ENCODE measurements at places on chromosomes 3 and 15.

GRCh38 chr15:100314809-100315400, 26.9 kb downstream of the ADAMTS17 start:
- DNase-seq: no peak

DNA sequence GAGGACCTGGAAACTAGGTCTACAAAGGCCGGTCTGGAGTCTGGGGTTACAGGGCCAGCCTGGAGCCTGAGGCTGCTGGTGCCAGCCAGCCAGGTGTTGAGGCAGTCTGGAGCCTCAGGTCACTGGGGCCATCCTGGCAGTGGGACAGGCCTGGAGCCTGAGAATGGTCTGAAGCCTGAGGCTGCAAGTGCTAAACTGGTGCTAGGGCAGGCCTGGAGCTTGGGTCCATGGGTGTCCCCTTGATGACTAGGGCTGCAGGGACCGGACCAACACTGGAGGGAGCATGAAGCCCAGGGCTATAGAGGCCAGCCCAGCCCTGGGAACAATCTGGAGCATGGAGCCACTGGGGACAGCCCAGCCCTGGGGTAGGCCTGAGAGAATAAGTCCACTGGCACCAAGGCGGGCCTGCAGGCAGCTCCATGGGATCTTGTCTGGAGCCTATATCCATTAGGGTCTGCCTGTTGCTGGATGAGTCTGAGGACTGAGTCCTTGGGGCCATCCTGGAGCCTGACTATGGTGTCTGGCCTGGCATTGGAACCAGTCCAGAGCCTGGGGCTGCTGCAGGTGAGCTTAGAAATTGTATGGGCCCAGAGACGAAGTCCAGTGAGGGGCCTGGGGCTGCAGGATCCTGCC, 101.9 kb downstream of the GLDN start:
- DNase-seq: no peak

DNA sequence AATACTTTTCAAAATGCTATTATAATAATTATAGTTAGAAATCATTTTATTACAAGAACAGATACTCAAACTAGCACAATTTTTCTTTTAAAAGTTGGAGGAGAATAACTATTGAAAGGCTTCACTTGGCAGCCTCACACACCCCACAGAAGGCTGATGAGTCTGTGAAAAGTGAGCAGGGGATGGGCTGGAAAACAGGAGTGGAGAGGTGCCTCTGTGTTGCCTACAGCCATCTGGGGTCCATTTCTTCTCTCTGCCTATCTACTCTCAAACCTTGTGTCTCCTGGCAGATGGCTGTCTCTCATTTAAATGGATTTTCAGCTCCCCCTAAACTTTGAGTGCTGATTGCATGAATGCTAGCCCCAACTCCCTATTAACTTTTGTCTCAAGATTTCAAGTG, 230.8 kb downstream of the CLSTN2 start:
- no peak for DNase-seq

DNA sequence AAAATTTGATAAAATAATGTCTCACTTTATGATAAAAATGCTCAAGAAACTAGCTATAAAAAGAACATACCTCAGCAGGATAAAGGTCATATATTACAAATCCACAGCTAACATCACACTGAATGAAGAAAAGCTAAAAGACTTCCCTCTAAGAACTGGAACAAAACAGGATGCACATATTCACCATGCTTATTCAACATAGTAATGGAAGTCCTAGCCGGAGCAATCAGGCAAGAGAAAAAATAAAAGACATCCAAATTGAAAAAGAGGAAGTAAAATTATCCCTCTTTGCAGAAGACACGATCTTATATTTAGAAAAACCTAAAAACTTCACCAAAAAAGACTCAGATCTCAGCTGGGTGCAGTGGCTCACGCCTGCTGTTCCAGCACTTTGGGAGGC, 34.0 kb downstream of the SENP7 start:
- no peak for DNase-seq

GRCh38 chr15:101014921-101015841, 96.0 kb downstream of the LRRK1 start:
- DNase-seq: peak; percentile 51

- DNase-seq: no peak
These were observed 200.7 kb upstream of the TTC14 start for GRCh38 chr3:180401226-180401625.

DNA sequence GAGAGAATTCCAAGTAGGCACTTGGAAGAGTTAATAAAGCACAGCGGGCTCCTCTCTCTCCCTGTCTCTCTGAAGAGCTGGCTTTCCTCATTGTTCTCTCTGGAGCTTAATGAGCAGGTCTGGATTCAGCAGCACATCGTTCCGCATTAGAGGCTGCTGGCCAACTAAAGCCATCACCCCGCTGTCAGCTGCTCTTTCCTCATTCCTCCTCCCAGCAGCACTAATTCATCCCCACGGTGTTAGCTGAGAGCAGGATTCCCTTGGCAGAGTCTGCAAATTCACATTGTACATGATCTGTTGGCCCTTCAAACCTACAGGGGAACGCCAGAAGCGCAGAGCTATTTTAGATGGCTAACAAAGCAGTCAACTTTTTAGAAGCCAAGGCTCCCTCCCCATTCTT, 44.2 kb downstream of the SGO1 start:
- no peak for DNase-seq

DNA sequence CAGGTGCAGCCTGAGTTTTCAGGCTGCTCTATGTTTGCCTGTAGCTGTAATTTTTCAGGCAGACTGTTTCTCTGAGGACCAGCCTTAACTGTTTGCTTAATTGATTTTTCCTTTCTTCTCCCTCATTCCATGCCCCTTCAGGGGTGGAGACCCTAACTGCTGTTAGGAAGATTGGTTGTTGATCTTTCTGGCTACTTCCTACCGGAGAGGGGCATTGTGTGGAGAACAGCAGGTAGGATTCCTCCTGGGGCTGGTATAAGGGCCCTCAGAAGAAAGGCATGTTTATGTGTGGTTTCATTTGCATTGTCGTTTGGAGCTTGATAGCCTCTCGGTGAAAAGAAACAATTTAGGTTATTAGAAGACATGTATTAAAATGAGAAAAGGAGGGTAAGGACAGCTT, 56.9 kb upstream of the GOLGA6L2 start:
- DNase-seq: peak; percentile 97

GRCh38 chr15:99443768-99444446, 121.9 kb upstream of the MEF2A start:
- DNase-seq: no peak

- DNase-seq: no peak
These were observed 355.3 kb upstream of the DCBLD2 start for GRCh38 chr3:99256788-99257187.

GRCh38 chr3:42655980-42656679, 2.6 kb downstream of the ZBTB47 start:
- no peak for DNase-seq

DNA sequence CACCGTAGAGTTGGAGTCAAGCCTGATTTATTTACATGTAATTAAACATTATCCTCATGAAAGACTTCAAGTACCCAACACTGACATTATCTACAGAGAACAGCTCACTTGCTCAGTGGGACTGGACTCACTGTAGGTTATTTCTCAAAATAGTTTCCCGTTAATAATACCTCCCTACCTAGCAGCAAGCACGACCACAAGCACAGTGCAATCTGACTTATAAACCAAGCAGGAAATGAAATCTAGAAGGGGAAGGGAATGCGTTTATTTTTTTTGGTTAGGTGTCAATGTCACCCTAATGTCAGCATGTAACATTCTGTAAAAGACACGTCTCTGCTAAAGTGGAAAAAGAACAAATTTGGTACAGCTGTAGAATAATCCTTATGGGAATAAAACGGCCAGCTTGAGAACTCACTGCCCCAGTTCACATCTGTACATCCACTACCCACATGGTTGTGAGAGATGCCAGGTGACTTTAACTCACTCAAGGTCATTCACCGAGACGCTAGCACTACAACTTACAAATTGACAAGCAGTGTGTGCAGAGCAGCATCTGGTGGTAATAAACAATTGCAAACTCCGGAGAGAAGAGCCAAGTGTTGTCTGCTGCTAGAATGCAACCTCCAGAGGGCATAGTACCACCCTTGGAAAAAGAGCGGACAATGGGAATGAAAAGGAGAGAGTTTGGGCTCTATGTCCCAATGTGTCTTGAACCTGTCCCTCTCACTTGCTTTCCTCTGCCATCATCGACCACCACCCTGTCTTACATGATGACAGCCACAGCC, 242.5 kb downstream of the CADPS start:
- DNase-seq: no peak

DNA sequence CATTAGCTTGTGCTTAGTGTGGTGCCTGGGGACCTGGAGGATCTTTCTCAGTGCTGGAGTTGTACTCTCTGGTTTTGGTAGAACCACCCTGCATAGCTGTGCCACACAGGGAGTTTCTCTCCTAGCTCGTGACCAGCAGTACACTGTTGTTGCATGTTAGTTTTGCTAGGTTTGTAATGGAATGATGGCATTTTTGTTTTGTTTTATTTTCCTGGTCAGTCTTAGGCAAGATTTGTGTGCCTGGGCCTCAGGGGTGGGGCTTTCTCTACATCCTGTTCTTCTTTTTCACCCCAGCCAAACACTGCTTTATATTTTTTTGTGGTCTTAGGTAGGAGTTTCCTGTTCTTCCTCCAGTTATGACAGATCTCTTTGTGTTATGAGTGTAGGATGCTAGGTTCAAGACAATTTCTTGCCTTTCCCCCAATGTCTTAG, 534.5 kb upstream of the KCNMB2 start:
- DNase-seq: no peak

- DNase-seq: no peak
These were observed 68.5 kb downstream of the PLCH1 start for GRCh38 chr3:155676252-155676981.

- DNase-seq: no peak
These were observed 9.2 kb downstream of the ERC2 start for GRCh38 chr3:56459104-56459496.

- DNase-seq: no peak
These were observed 122.6 kb downstream of the FBN1 start for GRCh38 chr15:48522911-48523310.

DNA sequence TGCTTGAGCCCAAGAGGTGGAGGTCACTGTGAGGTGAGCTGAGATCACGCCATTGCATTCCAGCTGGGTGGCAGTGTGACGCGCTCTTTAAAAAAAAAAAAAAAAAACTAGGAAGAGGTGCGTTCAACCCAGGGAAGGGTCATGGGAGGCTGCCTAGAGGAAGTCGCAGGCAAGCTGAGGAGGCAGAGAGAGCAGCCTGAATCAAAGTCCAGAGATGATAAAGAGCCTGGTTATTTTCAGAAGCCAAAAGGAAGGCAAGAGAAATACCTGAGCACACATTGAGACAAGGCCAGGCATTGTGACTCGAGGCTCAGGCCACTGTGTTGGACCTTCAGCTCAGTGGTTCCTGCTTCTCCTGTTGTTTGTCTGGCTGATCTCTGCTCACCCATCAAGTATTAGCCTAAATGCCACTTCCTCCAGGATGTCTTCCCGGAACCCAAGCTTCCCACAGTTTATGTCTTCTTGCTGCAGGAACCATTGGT, 16.1 kb upstream of the GCNT3 start:
- DNase-seq: no peak

DNA sequence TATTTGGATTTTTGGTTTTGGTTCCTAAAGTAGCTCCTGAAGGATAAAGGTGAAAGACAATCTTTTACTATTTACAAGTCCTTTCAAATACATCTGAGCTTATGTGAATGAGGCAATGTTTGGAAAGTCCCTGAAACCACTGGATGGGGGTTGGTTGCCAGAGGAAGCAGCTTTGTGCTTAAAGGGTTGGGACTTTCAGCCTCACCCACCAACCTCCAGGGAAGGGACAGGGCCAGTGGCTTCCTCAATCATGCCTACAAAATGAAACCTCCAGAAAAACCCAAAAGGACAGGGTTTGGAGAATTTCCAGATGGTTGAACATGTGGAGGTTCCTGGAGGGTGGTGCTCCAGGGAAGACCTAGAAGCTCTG, 20.9 kb upstream of the ABHD17C start:
- no peak for DNase-seq

- DNase-seq: peak; percentile 65
These were observed 229.9 kb downstream of the THRB start for GRCh38 chr3:24264748-24265158.

DNA sequence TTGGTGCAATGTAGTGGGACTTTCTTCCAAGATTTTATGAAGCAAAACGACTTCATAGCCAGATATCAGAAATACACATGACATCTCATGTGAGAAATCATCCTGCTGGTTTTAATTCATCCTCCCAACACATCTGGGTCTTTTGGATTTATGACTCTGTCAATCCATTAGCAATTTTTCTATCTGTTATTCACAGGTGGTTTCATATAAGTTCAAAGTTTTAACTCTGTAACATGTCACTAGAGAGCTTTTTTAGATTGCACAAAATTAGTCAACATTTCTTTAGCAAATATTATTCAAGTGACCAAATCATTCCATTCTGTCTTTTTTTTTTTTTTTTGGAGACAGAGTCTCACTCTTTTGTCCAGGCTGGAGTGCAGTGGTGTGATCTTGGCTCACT, 30.4 kb downstream of the SQOR start:
- no peak for DNase-seq

DNA sequence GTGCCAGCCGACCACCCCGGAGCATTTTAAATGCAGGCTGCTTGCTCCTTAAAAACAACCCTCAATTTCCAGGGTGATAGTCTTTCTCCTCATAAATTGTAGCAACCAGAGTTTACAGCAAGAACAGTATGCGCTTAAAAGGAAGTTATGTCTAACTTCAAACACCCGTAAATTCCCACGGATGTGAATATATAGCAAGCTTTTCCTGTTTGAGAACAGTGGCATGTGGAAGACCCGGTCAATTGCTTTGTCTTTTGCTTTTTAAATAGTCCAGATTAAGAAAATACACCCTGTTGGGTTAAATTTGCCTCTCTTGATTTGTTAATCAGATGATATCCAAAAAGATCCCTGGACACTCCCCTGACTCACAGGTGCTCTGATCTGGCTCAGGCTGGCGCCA, 20.8 kb downstream of the MRPS25 start:
- no peak for DNase-seq

DNA sequence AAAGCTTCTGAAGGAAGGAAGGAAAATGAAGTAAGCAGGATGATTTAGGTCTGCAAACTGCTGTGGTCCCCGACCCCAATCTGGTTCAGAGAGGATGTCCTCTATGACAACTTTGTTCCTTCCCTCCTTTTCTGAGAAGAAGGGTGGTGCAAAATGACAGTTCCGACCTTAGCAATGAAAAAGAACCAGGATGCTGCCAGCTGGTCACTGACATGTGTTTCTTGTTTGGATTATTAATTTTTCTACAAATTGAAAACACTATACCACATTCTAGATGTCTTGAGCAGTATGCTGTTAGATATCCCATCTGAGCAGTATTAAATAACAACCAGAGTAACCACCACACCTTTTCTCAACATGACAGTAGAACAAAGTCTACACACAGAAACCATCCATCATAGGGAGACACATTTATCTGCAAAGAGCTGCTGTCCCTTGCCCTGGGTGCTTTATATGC, 27.5 kb downstream of the CDCP1 start:
- no peak for DNase-seq

- DNase-seq: no peak
These were observed 24.3 kb upstream of the GP5 start for GRCh38 chr3:194423317-194423716.

DNA sequence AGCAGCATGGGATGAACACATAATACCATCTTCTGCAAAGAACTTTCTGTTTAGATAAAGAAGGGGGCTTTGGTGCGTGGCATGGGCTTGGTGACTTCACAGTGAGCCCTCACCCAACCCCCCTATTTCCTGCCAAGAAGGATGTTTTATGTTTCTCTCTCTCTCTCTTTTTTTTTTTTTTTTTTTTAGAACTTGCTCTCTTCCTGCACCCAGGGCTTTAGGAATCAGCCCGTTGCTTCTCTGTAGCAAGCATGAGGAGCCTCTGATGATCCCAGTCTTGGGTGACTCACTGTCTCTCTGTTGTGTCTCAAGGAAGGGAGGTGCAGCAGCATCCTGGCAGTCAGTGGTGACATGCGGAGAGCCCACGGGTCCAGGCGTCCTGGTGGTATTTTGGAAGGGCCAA, 49.1 kb downstream of the CCK start:
- no peak for DNase-seq
